Placental pericyte (primary cell): ENCODE measurements at places on chromosomes 7 and 10. TPM values are rescaled to one million over a fixed set of nuclear protein-coding genes. Genes with fewer than 3 reads are reported as not detected.

ACTL6B gene
- total RNA-seq, result not detected in 2 replicates

CRYGN gene
- not detected in 2 replicates for total RNA-seq

LRRC61 gene
- 2.3 and 2.8 TPM in 2 replicates for total RNA-seq

RNF133 gene
- 0.43 and 0.44 TPM in 2 replicates for total RNA-seq

PYROXD2 gene
- 9.3 and 16.4 TPM in 2 replicates for total RNA-seq
